ENCODE measurements at places on chromosomes 3 and 15. TPM values are rescaled to one million over a fixed set of nuclear protein-coding genes. Genes with fewer than 3 reads are reported as not detected.

The CCR3 gene
- not detected for polyA plus RNA-seq

The MORC1 gene
- not detected for polyA plus RNA-seq

The GP9 gene
- not detected for polyA plus RNA-seq

DNA sequence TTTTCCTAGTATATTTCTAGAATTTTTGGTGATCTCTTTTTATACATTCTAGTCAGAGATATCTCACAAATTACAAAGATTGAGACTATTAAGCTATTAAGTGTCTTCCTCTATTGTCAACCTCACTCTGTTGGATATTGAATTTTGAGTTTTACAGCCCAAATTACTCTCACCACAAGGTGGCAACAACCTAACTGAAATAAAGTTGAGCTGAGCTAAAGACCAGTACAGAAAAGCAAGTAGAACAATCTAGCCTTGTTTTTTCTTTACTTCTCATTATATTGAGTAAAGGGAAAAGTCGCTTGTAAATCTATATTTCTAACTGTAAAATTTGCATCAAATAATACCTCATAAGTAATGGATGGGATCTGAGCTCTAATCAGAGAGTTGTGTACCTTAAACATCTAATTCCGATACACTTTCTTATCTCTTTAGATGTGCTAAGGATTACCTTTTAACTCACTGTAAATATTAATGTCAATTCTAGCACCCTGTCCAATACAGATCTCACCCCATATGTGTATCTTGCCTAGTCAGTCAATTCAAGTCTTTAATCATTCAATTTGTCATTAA lies 13.6 kb upstream of the COMMD2 start:
- DNase-seq = no peak

- DNase-seq = no peak
Measured at GRCh38 chr3:69144631-69145245, 22.3 kb upstream of the LMOD3 start.

GRCh38 chr15:77821188-77821958 lies 188.7 kb upstream of the LINGO1 start:
- DNase-seq = peak; percentile 18

DNA sequence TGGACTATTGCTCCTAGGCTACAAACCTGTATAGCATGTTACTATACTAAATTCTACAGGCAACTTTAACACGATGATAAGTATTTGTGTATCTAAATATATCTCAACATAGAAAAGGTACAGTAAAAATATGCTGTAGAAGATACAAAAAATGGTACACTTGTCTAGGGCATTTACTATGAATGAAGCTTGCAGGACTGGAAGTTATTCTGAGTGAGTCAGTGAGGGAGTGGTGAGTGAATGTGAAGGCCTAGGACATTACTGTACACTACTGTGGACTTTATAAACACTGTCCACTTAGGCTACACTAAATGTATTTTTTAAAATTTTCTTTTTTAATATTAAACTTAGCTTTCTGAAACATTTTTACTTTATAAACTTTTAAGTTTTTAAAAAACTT lies 140.5 kb upstream of the SGO1 start:
- DNase-seq = no peak

DNA sequence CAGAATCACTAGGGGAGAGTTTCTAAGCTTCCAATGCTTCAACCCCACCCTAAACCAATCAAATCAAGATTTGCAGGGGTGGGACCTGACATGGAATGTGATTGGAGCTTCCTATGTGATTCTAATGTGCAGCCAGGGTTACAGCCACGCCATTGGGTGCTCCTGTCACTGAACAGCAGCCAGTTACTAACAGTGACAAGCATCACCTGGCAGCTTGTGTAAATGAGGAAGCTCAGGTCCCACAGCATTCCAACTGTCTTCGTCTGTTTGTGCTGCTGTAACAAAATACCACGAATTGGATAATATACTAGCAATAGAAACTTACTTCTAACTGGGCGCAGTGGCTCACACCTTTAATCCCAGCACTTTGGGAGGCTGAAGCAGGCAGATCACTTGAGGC lies 294.9 kb downstream of the SHQ1 start:
- DNase-seq = no peak

DNA sequence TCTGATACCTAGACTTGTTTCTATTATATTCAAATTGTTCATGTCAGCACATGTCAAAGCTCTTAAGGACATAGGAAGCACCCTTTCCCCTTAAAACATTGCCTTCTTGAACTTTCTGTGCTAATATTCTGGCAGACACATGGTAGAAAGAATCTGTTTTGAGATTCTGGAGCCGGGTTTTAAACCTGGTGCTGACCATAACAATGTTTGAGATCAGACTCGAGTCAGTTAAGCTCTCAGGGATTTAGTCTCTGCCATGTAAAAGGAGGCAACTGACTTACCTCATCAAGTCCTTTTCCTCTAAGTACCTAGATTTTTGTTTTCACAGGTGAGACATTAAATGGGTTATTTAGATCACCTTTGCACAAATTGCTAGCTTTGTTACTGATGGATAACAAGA lies 38.9 kb downstream of the RBMS3 start:
- no peak for DNase-seq

GRCh38 chr3:102510663-102511062 lies 75.8 kb downstream of the ZPLD1 start:
- no peak for DNase-seq

DNA sequence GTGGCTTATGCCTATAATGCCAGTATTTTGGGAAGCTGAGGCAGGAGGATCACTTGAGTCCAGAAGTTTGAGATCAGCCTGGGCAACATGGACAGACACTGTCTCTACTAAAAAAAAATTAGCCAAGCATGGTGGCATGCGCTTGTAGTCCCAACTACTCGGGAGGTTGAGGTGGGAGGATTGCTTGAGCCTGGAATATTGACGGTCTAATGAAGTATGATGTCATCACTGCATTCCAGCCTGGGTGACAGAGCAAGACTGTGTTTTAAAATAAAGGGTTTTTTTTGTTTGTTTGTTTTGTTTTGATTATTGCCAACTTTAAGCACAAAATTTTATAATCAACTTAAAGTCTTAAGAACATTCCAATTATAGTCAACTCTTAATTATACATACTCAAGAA lies 6.8 kb downstream of the PLSCR1 start:
- no peak for DNase-seq

GRCh38 chr15:67013696-67014095 lies 51.7 kb upstream of the SMAD3 start:
- DNase-seq = peak; percentile 33

All from AG04450 (cell line).